ENCODE measurements at places on chromosomes 7 and 10. TPM values are rescaled to one million over a fixed set of nuclear protein-coding genes. Genes with fewer than 3 reads are reported as not detected.

CYP2C19 gene
- polyA plus RNA-seq: not detected

PPP1R9A gene
- 10.5 TPM for polyA plus RNA-seq

ZNF467 gene
- 38.9 TPM for polyA plus RNA-seq

OR2A1 gene
- 1.0 TPM for polyA plus RNA-seq

ING3 gene
- polyA plus RNA-seq: 49.2 TPM

GATA3 gene
- 97.1 TPM for polyA plus RNA-seq

WIPF3 gene
- 2.5 TPM for polyA plus RNA-seq

C1QL3 gene
- 2.4 TPM for polyA plus RNA-seq

SCRN1 gene
- 66.1 TPM for polyA plus RNA-seq

CHAT gene
- polyA plus RNA-seq: not detected

GLI3 gene
- 33.7 TPM for polyA plus RNA-seq

PAPOLB gene
- 0.10 TPM for polyA plus RNA-seq

TMEM254 gene
- polyA plus RNA-seq: 43.7 TPM

CYP2C8 gene
- 1.7 TPM for polyA plus RNA-seq

LRIT1 gene
- polyA plus RNA-seq: not detected

REEP3 gene
- polyA plus RNA-seq: 27.9 TPM

CCDC6 gene
- polyA plus RNA-seq: 46.3 TPM

BAIAP2L1 gene
- polyA plus RNA-seq: 14.9 TPM

SRRM3 gene
- 0.66 TPM for polyA plus RNA-seq

HMX2 gene
- polyA plus RNA-seq: not detected

UCN3 gene
- polyA plus RNA-seq: 2.2 TPM

AFAP1L2 gene
- polyA plus RNA-seq: 29.2 TPM

PDE6C gene
- 0.24 TPM for polyA plus RNA-seq

CCDC172 gene
- polyA plus RNA-seq: not detected

SORBS1 gene
- polyA plus RNA-seq: 30.8 TPM

PDE1C gene
- polyA plus RNA-seq: 4.9 TPM

SUN3 gene
- polyA plus RNA-seq: 0.12 TPM

VIM gene
- 1,207 TPM for polyA plus RNA-seq

NYAP1 gene
- 1.6 TPM for polyA plus RNA-seq

NODAL gene
- polyA plus RNA-seq: not detected

AKR1D1 gene
- 0.07 TPM for polyA plus RNA-seq

A1CF gene
- 0.44 TPM for polyA plus RNA-seq

AGMO gene
- 0.64 TPM for polyA plus RNA-seq

CFAP58 gene
- polyA plus RNA-seq: 0.27 TPM

PODXL gene
- polyA plus RNA-seq: 799 TPM

INTS15 gene
- polyA plus RNA-seq: 39.1 TPM

PPP1R3C gene
- polyA plus RNA-seq: 48.9 TPM

TMEM270 gene
- not detected for polyA plus RNA-seq

SLC39A12 gene
- not detected for polyA plus RNA-seq

HYAL4 gene
- polyA plus RNA-seq: 0.32 TPM

NEUROG3 gene
- polyA plus RNA-seq: not detected

AKR1C1 gene
- 26.7 TPM for polyA plus RNA-seq

BTBD16 gene
- 1.0 TPM for polyA plus RNA-seq

AQP1 gene
- polyA plus RNA-seq: 198 TPM
